ENCODE measurements at places on chromosomes 4 and X. TPM values are rescaled to one million over a fixed set of nuclear protein-coding genes. Genes with fewer than 3 reads are reported as not detected.

FAM47E gene
- not detected for total RNA-seq

MAGEA11 gene
- not detected for total RNA-seq

RAI2 gene
- total RNA-seq = not detected

CRLF2 gene
- 1.0 TPM for total RNA-seq

TEX13C gene
- not detected for total RNA-seq

AMBN gene
- not detected for total RNA-seq

SH2D1A gene
- not detected for total RNA-seq

MAGEC2 gene
- not detected for total RNA-seq

FAM9C gene
- not detected for total RNA-seq

RHOXF2 gene
- not detected for total RNA-seq

ADH4 gene
- total RNA-seq = not detected

FGFR3 gene
- 2.3 TPM for total RNA-seq

CDKL2 gene
- 0.79 TPM for total RNA-seq

ARL9 gene
- not detected for total RNA-seq

XAGE2 gene
- total RNA-seq = not detected

PAK3 gene
- total RNA-seq = not detected

F8A3 gene
- total RNA-seq = 1.00 TPM

ODAPH gene
- not detected for total RNA-seq

AKAP4 gene
- not detected for total RNA-seq

Measured in A549 treated with ZK216348 at 1 μM for 4 hours (cell line).